ENCODE measurements at places on chromosomes 1 and 21.
A peak's percentile ranks its signal among the peaks of the same experiment; 100 is the strongest.

- no peak for DNase-seq
Observed at GRCh38 chr1:3051270-3052268, 17.4 kb upstream of the PRDM16 start.

DNA sequence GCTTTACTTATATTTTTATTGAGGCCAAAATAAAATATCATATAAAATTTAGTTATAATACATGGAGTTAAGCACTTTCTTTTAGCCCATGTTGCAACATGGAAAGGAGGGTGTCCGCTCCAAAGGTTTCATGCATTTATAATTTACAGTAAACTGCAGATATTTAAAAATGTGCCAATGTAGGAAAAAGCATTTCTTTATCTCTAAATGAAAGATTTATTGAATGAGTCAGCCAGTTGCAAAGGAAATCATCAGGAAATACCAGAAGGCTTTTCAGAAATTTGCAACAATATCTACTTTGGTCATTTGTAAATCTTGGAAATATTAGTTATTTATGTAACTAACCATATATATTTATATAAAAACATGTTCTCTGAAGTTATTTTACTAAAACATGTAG is 12.1 kb downstream of the ATP6V1G3 start:
- peak; percentile 45 for DNase-seq

- no peak for DNase-seq
Observed at GRCh38 chr1:67018574-67018973, 35.4 kb downstream of the SLC35D1 start.

DNA sequence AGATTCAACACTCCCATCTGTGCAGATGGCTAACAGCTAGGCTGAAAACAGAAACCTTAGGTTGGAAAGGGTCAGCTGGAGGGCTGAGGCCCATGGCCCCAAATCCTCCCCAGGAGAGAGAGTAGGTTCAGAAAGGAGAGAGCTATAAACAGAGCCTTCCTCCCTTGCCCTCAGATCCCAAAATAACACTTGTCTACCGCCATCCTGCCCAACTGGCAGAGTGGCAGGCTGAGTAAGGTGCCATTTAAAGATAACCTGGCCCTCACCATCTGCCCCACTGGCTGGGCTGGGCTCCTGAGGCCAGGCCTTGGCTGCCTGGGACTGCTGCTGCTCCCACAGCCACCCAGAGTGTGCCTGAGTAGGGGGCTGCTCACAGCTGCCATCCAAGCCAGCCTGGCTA is 4.3 kb upstream of the SHISA4 start:
- DNase-seq, result no peak

- no peak for DNase-seq
Observed at GRCh38 chr1:3729594-3730542, 22.4 kb upstream of the CCDC27 start.

- no peak for DNase-seq
Observed at GRCh38 chr21:15289896-15290841, 225.4 kb upstream of the NRIP1 start.

- no peak for DNase-seq
Observed at GRCh38 chr1:159921251-159921650, 4.1 kb downstream of the TAGLN2 start.

- no peak for DNase-seq
Observed at GRCh38 chr1:13605159-13605558, 21.5 kb downstream of the PDPN start.

- DNase-seq, result no peak
Observed at GRCh38 chr1:182430263-182431068, 19.5 kb upstream of the RGSL1 start.
